ENCODE measurements at places on chromosomes 12 and 14.

DNA sequence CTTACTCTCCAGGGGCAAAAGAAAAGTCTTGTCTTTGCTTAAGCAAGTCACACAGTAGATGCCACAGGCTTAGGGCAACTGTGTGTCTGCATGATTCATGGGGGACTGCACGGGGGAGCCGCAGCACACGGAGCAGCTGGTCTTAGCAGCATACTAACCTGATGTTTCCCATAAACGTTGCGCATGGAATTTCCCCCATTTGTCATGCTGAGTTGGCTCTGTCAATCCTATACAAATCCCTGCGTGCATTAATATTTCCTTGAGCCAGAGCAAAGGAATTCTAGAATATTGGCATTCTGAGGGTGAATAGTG lies 71.2 kb downstream of the SAMD4A start:
- no peak for DNase-seq

DNA sequence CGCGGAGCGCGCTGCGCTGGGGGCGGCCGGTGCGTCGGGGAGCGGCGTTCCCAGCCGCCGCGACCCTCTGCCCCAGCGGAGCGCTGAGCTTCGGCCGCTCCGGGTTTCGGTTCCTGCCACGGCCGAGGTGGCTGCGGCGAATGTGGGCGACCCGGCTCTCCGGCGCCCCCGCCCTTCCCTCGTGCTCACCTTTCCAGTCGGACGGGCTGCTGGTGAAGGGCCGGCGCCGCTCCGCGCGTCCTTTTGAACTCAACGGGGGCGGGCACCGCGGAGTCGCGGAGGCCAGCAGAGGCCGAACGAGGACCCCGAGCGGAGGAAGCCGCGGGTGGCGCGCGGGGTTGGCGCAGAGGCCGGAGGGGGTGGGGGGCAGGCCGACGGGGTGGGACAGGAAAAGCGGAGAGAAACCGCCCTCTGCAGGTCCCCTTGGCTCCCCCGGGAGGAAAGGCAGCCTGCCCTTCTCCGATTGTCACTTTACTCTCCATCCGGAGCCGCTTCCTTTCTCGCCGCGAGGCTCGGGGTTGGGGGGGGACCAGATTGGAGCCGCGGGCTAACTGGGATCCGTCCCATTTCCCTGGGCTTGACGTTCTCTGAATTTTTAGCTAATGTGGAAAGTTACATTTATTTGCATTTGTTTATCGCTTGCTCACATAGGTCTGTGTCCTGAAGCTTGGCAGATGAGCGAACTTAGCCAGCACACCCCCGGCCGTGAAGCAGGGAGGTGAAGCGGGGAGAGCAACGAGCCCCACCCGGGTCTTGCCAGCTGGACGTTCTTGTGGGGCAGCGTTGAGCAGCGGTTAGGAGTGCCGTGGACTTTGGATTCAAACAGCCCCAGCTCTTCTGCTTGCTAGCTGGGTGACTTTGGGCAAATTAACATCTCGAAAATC lies at the start of gene SMAGP:
TSS of gene SMAGP (minus strand) at position 349 of the 884 bp plus-strand sequence. CDS start 1,137 bp downstream, outside the sequence.
- DNase-seq = peak; percentile 15

DNA sequence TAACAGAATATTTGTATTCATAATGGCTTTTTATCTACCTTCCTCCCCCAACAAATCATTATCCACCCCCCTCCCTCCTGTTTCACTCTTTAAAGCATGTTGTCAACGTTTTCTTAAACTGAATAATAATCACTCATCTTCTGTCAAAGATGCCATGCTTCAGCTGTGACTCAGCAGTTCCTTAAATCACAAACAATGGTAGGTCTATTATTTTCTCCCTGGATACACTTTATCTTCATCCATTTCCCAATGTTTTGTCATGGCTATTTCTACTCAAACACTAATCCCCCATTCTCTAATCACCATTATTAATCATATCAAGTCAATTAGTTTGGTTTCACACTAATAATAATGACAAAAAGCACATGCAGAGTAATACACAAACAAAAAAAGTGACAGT lies 6.5 kb downstream of the CLEC12B start:
- DNase-seq = no peak

DNA sequence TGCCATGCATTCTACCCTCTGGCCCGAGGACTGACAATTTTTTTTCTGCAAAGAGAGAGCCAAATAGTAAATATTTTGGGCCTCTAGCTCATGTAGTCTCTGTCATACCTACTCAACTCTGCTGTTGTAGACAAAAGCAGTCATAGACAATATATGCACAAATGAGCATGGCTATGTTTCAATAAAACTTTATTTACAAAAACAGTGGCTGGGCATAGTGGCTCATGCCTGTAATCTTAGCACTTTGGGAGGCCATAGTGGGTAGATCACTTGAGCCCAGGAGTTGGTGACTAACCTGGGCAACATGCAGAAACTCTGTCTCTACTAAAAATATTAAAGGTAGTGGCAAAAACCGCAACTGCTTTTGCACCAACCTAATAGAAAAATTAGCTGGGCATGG lies 153.7 kb upstream of the BTG1 start:
- no peak for DNase-seq

DNA sequence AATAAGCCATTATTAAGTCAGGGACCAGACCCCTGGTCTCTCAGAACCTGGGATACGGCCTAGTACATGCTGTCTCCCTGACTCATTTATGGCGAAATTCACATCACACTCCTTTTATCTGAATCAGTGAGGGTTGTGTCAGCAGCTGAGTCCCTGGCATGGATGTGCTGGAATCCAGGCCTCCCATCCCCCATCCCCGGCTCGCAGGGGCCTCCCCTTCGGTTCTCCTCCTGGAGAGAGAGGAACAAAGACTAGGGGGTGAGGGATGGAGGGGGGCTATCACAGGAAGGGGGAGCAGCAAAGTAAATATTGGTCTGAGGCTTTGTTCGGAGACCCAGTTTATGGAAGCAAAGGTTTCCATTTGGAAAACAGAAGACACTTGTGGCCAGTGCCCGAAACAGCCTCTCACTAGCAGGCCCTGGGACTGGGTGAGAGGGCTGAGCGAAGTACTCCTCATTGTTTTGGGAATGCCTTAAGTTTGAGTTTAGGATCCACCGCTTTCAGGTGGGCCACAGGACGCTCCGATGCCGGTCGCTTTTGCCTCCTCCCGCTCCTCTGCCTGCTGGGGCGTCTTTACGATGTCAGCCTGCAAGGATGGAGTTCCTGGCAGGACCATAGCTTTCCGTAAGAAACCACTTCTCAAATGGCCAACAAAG lies 145.0 kb downstream of the PRKCH start:
- DNase-seq = no peak

- no peak for DNase-seq
These were observed 272.7 kb downstream of the AEBP2 start for GRCh38 chr12:19712041-19712440.

DNA sequence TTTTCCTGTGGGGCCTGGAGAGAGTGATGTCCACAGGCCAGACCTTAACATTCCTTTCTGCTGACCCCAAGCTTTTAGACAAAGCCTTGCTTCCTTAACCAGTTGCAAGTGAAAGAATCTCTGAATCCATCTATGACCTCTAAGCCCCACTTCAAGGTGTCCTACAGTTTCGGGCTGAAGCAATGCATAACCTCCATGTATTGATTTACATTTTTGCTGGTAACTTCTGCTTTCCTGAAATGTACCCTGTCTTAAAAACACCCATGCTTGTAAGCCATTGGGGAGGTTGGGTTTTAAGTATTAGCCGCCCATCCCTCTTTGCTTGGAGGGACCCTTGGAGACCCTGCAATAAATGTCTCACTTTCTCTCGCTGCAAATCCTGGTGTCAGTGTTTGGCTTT lies 190.6 kb downstream of the VRK1 start:
- no peak for DNase-seq

DNA sequence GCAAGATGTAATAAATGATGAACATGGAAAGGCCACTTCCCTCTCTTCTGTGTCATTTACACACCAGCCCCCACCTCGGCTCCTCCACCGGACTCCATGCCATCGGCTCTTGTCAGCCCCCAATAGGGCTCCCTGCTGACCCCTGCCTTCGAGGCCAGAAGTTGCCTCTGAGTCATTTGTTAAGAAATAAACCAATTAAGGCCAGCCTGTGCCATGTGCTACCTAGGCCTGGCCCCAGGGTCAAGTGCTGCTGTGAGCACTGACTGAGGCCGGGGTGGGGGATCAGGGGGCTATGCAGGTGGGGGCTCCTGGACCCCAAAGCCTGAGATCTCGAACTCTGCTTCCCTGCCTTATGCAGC lies 53.2 kb downstream of the TESC start:
- no peak for DNase-seq

DNA sequence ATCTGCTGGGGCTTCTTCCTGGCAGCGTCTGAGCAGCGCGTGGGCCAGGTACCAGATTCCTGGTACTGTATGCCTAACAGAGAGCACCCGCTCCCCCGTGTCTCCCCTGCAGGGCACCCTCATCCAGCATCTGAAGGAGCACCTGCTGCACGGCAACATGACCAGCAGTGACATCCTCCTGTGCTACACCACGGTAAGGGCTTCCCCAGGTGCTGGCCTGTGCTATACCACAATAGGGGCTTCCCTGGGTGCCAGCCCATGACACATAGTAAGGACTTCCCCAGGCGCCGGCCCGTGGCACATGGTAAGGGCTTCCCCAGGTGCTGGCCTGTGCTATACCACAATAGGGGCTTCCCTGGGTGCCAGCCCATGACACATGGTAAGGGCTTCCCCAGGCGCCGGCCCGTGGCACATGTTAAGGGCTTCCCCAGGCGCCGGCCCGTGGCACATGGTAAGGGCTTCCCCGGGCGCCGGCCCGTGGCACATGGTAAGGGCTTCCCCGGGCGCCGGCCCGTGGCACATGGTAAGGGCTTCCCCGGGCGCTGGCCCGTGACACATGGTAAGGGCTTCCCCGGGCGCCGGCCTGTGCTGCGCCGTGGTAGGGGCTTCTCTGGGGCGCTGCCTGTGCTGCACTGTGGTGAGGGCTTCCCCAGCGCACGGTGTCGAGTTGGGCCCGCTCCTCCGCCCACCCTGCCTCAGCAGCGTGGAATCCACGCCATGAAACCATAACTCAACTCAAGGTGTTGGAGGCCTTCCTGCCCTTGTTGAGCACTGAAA lies 49.3 kb downstream of the AACS start:
- DNase-seq = no peak

DNA sequence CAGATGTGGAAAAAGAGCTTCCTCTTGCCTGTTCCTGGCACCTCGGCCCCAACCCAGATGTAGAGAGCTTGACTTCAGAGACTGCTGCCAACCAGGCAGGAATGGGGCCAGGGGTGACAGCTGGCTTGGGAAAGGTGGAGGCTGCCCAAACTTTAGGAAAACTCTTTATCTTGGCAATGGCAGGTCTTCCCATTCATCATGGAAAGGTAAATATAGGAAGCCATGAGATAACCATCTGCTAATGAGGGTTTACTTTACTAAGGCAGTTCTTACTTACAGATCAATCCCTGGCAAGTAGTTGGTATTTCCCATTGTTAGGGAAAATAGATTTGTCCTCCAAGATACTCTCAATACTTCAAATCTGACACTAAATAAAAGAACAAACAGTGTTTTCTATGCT lies 143.1 kb upstream of the NUDT4 start:
- no peak for DNase-seq

- DNase-seq = no peak
These were observed 1.3 kb downstream of the TMEM233 start for GRCh38 chr12:119594772-119595445.

DNA sequence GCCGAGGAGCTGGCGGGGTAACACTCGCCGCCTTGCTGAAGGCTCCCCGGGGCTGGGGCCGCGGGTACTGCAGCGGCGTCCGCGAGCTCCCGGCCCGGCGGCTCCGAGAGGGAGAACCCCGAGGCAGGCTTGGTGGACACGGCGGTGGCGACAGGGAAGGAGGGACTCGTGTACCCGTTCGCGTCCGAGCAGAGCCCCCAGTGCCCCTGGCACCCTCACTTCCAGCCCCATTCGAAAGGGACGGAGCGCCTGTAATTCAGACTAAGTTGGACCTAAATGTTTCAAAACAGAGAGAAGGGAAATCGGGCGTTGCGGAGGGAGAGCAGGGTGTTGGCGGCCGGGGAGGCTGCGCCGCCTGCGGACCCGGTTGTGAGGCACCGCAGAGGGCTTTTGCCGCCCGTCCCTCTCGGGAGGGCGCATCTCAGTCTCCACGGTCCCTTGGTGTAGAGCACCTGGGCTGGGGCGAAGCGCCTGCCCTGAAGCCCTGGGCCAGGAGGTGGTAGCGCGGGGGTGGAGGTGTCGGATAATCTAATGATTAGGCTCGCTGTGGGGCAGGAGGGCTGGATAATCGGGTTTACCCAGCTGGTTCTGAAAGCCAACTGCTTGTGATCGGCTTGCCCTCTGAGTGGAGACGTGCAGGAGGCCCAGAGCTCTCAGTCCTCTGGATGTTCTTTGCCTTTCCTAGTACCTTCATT lies 771 bp downstream of the DAAM1 start:
- peak; percentile 1 for DNase-seq

DNA sequence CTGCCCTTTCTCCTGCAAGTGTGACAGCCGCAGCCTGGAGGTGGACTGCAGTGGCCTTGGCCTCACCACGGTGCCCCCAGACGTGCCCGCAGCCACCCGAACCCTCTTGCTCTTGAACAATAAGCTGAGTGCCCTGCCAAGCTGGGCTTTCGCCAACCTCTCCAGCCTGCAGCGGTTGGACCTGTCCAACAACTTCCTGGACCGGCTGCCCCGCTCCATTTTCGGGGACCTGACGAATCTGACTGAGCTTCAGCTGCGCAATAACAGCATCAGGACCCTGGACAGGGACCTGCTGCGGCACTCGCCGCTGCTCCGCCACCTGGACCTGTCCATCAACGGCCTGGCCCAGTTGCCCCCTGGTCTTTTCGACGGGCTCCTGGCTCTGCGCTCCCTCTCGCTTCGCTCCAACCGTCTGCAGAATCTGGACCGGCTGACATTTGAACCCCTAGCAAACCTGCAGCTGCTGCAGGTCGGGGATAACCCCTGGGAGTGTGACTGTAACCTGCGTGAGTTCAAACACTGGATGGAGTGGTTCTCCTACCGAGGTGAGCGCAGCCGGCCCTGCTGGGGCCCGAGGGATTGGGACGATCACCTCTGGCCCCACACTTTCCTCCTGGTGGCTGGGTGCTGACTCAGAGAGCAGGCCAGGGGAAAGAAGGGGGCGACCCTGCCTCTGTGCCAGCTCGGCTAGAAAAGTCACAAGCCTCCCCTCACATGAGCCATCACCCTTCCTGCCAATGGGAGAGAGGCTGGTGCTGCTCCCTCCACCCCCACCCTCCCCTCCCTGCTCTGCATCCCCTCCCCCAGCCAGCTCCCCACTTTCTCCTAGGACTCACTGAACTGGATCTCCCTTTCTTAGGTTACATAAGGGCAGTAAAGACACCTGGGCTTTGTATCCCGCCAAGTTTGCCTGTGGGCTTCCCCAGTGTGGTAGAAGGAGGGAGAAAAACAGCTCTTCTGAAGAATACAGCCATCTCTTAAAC lies 10.9 kb downstream of the LRTM2 start:
- no peak for DNase-seq

DNA sequence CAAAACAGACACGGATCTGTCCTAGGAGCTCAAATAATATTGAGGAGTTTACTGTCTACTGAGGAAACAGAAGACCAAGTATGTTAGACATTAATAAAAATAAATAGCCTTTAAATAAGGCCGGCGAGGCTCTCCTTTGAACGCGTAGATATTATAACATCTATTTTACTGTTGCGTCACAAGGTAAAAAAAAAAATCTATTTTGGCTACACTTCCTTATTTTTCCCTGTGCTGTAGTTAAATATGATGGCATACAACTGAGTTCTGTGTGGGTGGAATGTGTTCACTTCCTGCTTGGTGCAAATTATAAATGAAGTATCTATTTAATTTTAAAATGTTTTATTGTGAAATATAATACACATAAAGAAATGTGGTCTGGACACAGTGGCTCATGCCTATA lies 17.2 kb upstream of the RAD52 start:
- DNase-seq = no peak

GRCh38 chr14:95255013-95255412 lies 64.7 kb downstream of the CLMN start:
- DNase-seq = no peak

- no peak for DNase-seq
These were observed 1.3 kb downstream of the ASCL1 start for GRCh38 chr12:102958830-102959176.

GRCh38 chr12:9335867-9336266 lies 127.7 kb upstream of the PZP start:
- DNase-seq = no peak

Data from stimulated activated CD8-positive, alpha-beta memory T cell treated with anti-CD3 and anti-CD28 coated beads, Interleukin-7, amount 100 ng/mL, for 4 hours (primary cell).